Ascending aorta (tissue), 2 donors: ENCODE measurements at places on chromosomes 2 and 18. TPM values are rescaled to one million over a fixed set of nuclear protein-coding genes. Genes with fewer than 3 reads are reported as not detected.

GRCh38 chr2:58429014-58429875 is 188.1 kb upstream of the FANCL start:
- no peaks in the 10 kb centered on the region for H3K27me3 ChIP-seq
- H3K4me1 ChIP-seq = no peaks in the 10 kb centered on the region
- DNase-seq = no peak
- H3K27ac ChIP-seq = no peak overlapping the region
- H3K36me3 ChIP-seq = no peaks in the 10 kb centered on the region
- H3K4me3 ChIP-seq = no peak overlapping the region

- H3K36me3 ChIP-seq = peaks cover 23% of the 10 kb centered on the region
- no peak overlapping the region for H3K27ac ChIP-seq
- no peak overlapping the region for H3K4me3 ChIP-seq
- no peak for DNase-seq
- H3K27me3 ChIP-seq = no peaks in the 10 kb centered on the region
Observed at GRCh38 chr18:76445275-76445674, 49.8 kb downstream of the ZNF516 start.

- H3K27me3 ChIP-seq = no peaks in the 10 kb centered on the region
- no peaks in the 10 kb centered on the region for H3K36me3 ChIP-seq
- H3K4me3 ChIP-seq = no peak overlapping the region
- no peak overlapping the region for H3K27ac ChIP-seq
- no peaks in the 10 kb centered on the region for H3K4me1 ChIP-seq
Observed at GRCh38 chr18:615773-616172, 19.0 kb downstream of the CLUL1 start.

GRCh38 chr18:36187193-36187825 is at the start of gene MOCOS:
TSS of gene MOCOS (plus strand) at chr18:36187497. CDS start at chr18:36187540, 43 bp downstream.
- no peaks in the 10 kb centered on the region for H3K36me3 ChIP-seq
- DNase-seq = peak; percentile 38
- H3K4me1 ChIP-seq = peaks cover 11% of the 10 kb centered on the region
- H3K27ac ChIP-seq = peak within 1 kb of the TSS; percentile 50
- H3K27me3 ChIP-seq = no peaks in the 10 kb centered on the region

DNA sequence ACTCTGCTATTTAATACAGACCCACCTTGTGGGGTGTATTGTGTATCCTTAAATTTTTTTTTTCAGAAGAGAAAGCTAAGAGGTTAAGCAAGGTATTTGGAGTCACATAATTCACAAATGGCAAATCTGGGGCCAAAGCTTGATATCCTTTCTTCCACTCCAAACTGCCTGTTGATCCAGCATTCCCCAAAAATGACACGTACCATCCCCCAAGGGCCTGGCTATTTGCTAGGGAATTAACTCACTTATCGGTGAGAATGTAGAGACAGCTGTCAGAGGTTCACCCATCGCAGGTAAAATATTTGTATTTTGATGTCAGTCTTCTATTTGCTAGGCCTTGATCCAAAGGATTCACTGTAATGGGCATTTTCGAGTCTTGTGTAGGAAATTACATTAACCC is 103.6 kb upstream of the FZD7 start:
- H3K4me3 ChIP-seq = no peak overlapping the region
- H3K27me3 ChIP-seq = no peaks in the 10 kb centered on the region
- no peak for DNase-seq
- no peak overlapping the region for H3K27ac ChIP-seq

DNA sequence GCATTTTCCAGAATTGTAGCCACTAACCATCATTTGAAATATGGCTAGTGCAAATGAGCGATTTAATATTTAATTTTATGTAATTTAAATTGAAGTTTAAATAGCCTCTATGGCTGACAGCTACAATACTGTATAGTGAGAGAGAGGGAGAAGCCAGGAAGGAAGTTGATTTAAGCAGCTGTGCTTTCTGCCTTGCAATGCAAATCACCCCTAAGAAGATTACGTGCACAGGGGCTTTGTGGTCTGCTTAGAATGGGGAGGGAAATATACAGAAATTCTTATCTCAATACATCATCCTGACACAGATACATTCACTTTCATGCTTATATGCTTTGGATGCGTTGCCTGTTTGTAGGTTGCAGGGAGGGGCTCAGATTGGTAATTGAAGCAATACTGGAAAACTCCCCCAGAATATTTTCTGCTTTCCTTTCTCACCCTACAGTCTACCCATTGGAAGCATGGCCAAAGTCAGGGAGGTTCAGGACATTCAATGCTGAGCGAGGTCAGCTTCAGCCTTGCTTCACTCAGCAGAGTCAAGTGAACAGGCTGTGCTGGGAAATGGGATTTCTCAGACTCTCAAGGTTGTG is 674.0 kb downstream of the CNTNAP5 start:
- no peaks in the 10 kb centered on the region for H3K4me1 ChIP-seq
- no peaks in the 10 kb centered on the region for H3K36me3 ChIP-seq
- no peak for DNase-seq
- no peaks in the 10 kb centered on the region for H3K27me3 ChIP-seq
- H3K4me3 ChIP-seq = no peak overlapping the region

GRCh38 chr2:127527001-127527804 is 914 bp upstream of the IWS1 start:
- peak overlapping the region; percentile 86 for H3K4me3 ChIP-seq
- H3K4me1 ChIP-seq = peaks cover 10% of the 10 kb centered on the region
- H3K36me3 ChIP-seq = peaks cover 12% of the 10 kb centered on the region

DNA sequence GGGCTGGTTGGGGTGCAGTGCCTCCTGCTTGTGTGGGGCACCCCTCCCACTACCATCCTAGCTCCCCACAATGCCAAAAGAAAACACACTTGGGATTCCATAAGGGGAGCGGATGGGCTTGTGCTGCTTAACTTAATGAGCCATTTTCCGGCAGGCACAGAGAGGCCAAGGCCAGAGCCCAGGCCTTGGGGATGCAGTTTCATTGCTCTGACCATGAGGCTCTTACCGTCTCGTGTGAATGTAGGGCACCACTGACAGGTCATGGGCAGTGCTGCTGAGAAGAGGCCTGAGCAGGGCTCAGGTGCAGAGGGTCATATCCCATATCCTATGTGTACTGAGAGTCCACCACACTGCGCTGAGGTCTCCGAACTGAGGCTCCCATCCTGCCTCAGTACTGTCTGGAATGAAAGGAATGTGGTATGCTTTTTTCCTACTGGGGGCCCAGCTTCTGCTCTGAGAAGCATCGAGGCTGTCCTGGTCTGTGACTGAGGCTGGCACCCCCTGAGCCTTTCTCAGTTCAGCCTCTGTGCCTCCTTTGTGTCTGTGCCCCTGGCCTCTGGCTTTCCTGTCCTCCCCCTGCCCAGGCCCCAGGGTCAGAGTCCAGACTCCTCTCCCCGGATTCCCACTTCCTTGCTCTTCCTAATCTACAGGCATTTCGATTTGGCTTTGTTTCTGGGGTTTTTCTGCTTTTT is 45.2 kb upstream of the MAPRE3 start:
- H3K27ac ChIP-seq = no peak overlapping the region
- no peak overlapping the region for H3K4me3 ChIP-seq
- H3K4me1 ChIP-seq = no peaks in the 10 kb centered on the region
- DNase-seq = no peak
- no peaks in the 10 kb centered on the region for H3K36me3 ChIP-seq
- no peaks in the 10 kb centered on the region for H3K27me3 ChIP-seq

GRCh38 chr2:196074631-196075030 is 6.0 kb upstream of the DNAH7 start:
- H3K27me3 ChIP-seq = no peaks in the 10 kb centered on the region
- no peaks in the 10 kb centered on the region for H3K36me3 ChIP-seq
- DNase-seq = no peak

DNA sequence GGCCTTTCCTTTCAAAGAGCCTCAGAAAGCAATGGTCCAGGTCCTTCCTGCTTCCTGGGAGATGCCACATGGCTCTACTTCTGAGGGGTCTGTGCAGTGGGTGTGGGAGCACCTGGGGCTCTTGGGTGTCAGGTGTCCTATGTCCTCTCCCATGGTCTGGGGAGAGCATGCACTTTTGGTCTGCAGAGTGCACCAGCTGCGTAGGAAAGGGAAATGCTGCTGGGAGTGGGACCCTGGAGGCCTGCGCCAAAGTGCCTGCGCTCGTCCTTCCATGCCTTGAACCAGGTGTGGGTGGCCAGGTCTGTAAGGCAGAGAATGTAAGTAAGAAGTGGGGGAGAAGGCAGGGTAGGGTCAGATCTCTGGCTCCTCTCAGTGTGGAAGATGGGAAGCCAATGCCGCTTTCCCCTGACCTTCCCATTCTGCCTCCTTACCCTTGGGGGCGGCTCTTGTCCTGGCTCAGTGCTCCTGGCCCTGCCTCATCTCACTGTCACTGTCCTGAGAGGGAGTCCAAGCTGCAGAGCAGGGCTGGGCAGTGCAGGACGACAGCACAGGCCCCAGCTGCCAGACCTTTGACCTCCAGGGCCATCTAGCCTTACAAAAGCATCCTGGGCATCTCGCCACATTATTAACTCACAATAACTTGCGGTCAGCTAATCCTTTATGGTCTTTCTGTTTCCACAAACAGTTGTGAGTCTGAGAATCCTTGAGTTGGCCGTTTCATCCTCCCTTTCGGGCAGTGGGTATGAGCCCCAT is 6.6 kb upstream of the PROM2 start:
- no peak for DNase-seq
- no peaks in the 10 kb centered on the region for H3K27me3 ChIP-seq
- H3K4me1 ChIP-seq = no peaks in the 10 kb centered on the region

DNA sequence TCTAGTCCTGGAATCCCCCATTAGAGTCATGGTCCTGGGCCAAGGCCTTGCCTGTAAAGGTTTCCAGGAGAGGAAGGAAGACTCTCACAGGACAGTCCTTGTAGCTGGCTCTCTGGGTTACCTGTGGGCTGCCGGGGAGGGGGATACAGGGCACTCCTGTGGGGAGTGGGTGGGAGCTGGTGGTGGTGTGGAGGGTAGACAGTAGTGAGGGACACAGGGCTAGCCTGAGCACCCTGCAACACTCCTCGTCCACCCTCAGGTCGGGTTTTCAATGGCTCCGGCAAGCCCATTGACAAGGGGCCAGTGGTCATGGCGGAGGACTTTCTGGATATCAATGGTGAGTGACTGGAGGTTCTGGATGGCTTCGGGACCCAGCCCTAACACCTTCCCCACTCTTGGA is 19.7 kb upstream of the ANKRD53 start:
- H3K27me3 ChIP-seq = no peaks in the 10 kb centered on the region
- no peak overlapping the region for H3K4me3 ChIP-seq
- DNase-seq = no peak
- H3K36me3 ChIP-seq = no peaks in the 10 kb centered on the region
- H3K27ac ChIP-seq = no peak overlapping the region
- H3K4me1 ChIP-seq = no peaks in the 10 kb centered on the region

DNA sequence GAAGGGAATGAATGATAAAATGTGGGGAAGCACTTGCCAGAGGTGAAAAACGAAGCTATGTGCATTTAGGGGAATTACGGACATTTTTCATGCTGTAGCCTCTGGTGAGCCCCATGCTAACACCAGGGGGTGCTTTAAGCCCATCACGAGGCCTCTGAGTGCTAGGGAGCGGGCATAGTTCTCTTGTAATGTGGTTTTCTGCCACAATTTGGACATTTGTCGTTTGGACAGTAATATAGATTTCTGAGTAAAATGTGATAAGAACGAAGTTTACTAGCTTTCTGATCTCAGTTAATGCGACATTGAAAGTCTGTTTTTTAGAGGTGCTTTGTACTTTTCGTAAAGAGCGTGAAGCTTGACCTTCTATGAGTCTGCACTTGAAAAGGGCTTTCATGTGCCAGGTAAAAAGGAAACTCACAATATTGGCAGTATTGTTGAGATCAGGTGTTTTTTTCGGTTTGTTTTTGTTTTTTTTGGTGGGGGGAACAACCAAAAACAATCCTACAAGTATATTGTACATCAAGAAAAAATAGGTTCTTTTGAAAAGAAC is 50.6 kb downstream of the TRAF3IP1 start:
- H3K27me3 ChIP-seq = no peaks in the 10 kb centered on the region
- peak; percentile 84 for DNase-seq
- no peak overlapping the region for H3K27ac ChIP-seq
- H3K36me3 ChIP-seq = no peaks in the 10 kb centered on the region

DNA sequence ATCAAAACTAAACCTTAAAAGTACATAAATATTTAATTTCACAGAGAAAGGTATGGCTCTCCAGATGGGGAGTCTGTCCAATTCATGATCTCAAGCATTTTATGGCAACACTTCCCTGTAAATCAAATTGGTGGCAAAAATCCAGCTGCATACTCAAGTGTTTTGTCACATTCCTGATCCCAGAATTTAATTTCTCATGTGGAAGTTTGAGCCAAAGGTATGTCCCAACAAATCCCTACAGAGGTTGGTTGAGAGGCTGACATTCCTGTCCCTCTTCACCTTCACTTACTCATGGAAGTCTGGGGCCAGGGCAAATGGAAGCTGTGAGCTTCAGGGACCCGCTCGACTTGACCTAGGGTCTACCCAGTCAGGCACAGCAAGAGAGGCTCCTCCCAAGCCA is 17.7 kb downstream of the KLF7 start:
- H3K27me3 ChIP-seq = no peaks in the 10 kb centered on the region
- DNase-seq = peak; percentile 75
- peak overlapping the region; percentile 96 for H3K27ac ChIP-seq
- peaks cover 5% of the 10 kb centered on the region for H3K36me3 ChIP-seq
- H3K4me3 ChIP-seq = no peak overlapping the region
- H3K4me1 ChIP-seq = peaks cover 73% of the 10 kb centered on the region

GRCh38 chr2:222301053-222301795 is 2.4 kb upstream of the PAX3 start:
- peaks cover 59% of the 10 kb centered on the region for H3K27me3 ChIP-seq
- H3K36me3 ChIP-seq = no peaks in the 10 kb centered on the region
- no peak for DNase-seq
- no peak overlapping the region for H3K4me3 ChIP-seq
- H3K27ac ChIP-seq = no peak overlapping the region

DNA sequence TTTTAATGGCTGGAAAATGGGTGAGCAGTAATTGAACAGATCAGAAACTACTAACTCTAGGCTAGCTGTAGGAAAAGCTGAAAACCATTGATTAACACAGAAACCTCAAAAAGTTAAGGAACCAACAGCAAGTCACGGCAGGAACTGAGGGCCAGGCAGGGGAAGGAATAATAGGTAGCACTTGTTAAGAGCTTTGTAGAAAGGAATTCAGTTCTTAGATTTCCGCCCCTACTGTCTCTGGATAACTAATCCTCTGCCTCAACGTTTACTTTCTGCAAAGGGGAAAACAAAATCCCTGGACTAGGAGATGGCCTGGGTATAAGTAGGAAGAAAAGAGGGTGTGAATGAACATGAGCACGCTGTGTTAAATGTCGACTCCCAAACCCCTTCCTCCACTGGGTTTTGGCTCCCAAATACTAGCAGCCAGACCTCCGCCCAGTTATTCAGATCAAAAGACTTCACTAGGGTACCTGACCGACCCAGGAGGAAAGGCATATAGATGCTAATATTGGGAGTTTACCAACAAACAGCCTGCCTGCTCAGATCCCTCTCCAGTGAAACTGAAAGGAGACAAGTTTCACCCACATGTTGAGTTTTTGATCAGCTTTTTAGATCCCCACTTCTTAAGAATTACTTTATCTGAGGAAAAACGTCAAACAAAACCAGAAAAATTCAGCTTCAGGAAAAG is 12.4 kb downstream of the SMAD2 start:
- no peak overlapping the region for H3K27ac ChIP-seq
- no peak for DNase-seq
- H3K4me1 ChIP-seq = peaks cover 3% of the 10 kb centered on the region
- H3K4me3 ChIP-seq = no peak overlapping the region
- no peaks in the 10 kb centered on the region for H3K36me3 ChIP-seq

The TRMT61B gene
- total RNA-seq = not detected

The VRK2 gene
- 15.8 TPM for total RNA-seq

The ERCC3 gene
- 35.3 TPM for total RNA-seq

The RNF152 gene
- total RNA-seq = 9.6 TPM

The DIPK1C gene
- total RNA-seq = not detected

The FOXI3 gene
- not detected for total RNA-seq

The CYP1B1 gene
- 148 TPM for total RNA-seq

The CD8B2 gene
- total RNA-seq = not detected

The GPBAR1 gene
- total RNA-seq = not detected

The TPO gene
- 52.5 TPM for total RNA-seq
